Endothelial cell (in vitro differentiated cells): ENCODE measurements at places on chromosomes 2 and 18.
A peak's percentile ranks its signal among the peaks of the same experiment; 100 is the strongest.

DNA sequence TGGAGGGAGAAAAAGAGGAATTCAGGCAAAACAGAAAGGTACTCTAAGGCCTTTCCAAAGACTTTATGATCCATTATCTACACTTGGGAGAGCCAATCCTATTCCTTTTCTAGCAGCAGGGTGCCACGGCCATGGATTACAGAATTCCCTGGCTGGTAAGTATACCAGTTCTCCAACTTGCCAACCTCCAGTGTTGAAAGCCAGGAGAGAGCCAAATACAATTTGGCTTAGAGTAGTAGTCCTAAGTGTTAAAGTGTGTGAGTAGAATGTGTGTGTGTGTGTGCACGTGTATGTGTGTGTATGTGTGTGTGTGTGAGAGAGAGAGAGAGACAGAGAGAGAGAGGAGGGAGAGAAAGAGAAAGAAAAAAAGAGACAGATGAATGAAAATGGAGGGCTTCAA is 43.3 kb downstream of the WDPCP start:
- no peak for DNase-seq

GRCh38 chr2:73043929-73044832 is 27.3 kb downstream of the SFXN5 start:
- no peak for DNase-seq

GRCh38 chr18:44627280-44627679 is 53.4 kb upstream of the SETBP1 start:
- no peak for DNase-seq

DNA sequence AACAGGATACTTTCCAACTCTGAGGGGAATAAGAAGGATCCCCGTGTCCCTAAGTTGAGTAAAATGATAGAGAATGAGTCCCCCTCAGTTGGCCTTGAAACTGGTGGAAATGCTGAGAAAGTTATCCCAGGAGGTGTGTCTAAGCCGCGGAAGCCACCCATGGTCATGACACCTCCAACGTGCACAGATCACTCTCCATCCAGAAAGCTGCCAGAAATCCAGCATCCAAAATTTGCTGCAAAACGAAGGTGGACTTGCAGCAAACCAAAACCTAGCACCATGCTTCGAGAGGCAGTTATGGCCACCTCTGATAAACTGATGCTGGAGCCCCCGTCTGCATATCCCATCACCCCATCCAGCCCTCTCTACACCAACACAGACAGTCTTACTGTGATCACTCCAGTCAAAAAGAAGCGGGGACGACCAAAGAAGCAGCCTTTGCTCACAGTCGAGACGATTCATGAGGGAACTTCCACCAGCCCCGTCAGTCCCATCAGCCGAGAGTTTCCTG is 270.1 kb downstream of the SETBP1 start:
- no peak for DNase-seq

DNA sequence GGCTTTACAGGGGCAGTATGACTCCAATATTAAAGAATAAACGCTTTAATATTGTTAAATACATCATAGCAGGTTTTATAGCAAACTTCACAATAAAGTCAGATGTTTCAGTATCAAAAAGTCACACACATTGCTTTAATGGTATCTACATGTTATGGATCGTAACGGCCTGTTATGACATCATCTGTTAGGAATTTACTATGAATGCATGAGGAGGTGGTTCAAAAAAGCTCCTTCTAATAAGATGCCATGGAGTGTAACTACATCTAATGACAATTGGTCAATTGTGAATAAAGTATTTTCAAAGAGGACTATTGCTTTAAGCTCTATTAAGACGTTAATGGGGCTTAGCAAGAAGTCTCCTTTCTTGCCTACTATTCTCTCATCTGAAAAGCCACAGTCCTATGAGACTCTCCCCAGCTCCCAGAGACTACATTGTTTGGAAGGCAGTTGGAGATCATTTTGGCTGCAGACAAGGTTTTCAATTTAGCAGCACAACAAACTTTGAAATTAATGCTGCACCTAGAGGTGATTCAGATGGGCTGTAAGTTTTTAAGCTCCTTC is 300.7 kb upstream of the MEIS1 start:
- DNase-seq: no peak

DNA sequence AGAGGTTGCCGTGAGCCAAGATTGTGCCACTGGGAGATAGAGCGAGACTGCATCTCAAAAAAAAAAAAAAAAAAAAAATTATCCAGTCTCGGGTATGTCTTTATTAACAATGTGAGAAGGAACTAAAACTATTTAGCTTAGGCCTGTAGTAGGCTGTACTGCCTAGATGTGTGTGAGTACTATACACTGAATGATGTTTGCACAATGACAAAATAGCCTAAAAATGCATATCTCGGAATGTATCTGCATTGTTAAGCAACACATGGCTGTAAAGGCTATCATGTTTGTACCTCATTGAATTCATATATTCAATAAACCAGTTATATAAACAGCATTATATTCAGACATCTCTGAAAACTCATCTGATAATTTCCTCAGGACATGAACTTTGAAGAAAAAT is 191.2 kb upstream of the SESTD1 start:
- no peak for DNase-seq

DNA sequence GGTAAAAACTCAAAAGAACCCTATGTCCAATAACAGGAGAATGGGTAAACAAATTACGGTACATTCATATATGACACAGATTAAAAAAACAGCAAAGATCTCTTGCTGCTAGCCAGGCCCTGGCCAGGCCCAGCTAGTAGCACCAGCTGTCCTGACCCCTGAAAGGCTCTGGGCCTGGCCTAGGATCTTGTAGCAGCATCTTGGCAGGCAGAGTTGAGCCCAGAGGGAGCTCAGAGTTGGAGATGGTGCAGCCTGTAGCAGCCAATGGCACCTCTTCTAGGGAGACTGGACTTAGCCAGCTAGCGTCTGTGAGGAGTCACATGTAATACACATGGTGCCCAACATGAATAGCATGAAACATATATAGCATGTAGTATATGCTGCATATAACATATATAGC is 69.1 kb downstream of the HS6ST1 start:
- DNase-seq: no peak

DNA sequence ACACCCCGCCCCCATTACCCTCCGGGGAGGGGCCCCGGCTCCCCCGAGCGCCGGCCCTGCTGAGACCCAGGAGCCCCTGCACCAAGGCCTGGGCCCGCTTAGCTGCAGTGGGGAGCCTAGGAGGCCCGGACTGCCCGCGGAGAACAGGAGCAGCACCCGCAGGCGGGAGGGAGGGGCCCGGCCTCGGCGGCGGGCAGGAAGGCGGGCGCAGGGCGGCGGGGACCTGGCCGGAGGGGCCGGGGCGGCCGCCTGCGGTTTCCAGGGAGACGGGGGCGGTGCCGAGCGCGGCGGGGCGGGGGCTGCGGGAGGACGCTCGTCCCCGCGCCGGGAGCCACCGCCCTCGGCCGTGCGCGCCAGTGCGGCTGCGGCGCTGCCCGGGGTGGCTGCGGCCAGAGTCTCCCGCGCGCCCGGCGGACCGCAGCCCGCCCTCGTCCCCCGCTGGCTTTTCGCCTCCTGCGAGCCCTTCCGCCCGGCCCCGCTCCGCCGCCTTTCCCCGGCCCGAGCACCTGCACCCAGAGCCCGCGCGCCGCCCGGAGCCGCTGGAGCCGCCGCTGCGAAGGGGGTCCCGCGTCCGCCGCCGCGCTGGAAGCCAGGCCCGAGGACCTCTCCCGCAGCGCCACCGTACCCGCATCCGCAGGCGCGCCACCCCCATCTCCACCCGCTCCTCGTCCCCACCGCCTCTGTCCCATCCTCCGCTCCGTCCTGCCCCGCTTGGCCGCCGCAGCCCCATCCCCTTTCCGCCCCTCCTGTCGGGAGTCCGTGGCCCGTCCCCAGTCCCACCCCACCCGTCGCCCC is 17.2 kb downstream of the GPC1 start:
- peak; percentile 54 for DNase-seq

- no peak for DNase-seq
Observed at GRCh38 chr2:100941646-100942240, 60.3 kb upstream of the RPL31 start.

DNA sequence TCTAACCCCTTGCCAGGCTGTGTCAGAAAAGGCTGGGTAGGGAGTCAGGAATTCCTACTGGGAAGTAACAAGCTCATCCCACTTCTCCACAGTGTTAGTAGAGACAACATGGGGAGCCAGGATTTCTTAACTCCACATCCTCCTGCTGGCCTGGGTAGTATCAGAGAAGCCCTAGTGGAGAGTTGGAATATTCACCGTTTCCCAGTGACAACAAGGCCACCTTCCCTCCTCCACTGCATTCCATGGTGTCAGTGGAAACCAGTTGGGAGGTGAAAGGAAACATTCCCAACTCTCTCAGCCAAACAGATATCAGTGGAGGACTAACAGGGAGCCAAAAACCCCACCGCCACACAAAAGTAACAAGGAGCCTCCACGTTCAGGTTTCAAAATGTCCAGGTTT is 41.2 kb downstream of the SRD5A2 start:
- DNase-seq: no peak

GRCh38 chr2:63124218-63124617 is 73.6 kb downstream of the OTX1 start:
- DNase-seq: no peak

DNA sequence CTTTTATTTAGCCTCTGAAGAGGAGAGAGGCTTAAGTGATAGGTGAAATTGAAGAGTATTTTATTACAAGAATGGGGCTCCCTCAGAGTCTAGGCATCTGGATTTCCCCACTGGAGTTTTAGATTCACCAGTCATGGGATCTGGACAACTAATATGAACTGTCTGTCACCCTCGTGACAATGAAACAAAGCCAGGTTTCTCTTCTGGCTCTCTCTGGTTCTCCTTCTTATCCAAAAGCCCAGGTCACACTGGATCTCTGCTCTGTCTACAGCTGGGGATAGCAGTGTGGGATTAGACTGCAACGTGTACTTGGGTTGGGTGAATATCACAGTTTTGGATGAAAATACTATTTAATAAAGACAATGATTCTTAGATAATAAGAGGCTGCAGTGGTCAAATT is 31.2 kb downstream of the LHCGR start:
- DNase-seq: no peak

GRCh38 chr2:60094450-60094929 is 459.0 kb downstream of the BCL11A start:
- DNase-seq: no peak

DNA sequence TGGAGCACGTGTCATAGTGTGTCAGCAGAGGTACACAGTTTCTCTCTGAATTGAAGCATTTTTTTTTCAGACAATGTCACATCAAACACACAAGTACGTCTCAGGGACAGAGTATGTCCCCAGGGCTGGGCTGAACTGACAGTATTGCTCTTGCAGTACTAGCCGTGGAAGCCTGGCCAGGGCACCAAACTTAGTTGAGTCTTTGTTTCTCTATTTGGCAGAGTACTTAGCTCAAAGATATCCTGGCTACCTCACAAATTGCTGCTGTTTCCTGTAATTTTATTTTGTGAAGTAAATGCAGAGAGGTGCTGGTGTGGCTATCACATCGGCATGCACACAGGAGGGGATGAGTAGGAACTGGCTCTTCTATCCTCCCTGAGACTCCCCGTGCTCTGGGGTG is 691.6 kb upstream of the HS6ST1 start:
- DNase-seq: no peak

DNA sequence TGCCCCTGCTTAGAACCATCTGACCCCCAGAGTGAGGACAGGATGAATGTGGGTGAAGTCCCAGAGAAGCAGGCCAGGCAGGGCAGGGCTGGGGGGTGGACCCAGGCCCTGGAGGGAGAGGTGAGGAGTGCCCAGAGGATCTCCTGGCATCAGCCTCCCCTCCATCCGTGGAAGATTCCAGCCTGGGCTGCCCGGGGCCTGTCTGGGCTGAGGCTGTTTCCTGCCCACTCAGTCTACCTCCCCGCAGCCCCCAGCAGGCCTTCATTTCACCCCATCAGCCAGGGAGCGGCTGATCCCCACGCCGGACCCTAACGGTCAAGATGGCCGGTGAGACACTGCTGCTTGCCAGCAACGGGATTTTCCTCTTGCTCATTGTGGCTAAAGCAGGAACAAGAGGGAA is 35.3 kb upstream of the OTOF start:
- DNase-seq: no peak

DNA sequence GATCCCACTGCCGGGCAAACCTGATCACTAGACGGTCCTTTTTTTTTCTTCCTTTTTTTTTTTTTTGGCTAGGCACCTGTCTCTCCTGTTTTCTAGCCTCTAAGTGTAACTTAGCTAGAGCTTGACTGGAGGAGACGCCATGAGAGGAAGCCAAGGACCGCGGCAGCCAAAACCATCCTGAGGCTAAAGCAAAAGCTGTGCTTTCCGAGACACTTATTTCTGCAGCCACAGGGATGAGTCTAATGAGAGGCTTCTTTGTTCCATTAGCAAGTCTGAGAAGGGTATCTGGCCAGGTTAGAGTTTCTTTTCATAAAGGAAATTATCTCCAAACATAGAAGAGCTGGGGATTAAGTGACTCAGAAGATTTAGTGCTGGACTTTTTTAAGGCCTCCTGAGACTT is 7.3 kb upstream of the CXCR4 start:
- no peak for DNase-seq

- DNase-seq: no peak
Observed at GRCh38 chr2:126748929-126749518, 93.1 kb downstream of the GYPC start.

- DNase-seq: no peak
Observed at GRCh38 chr2:196372811-196373664, 201.7 kb upstream of the STK17B start.

DNA sequence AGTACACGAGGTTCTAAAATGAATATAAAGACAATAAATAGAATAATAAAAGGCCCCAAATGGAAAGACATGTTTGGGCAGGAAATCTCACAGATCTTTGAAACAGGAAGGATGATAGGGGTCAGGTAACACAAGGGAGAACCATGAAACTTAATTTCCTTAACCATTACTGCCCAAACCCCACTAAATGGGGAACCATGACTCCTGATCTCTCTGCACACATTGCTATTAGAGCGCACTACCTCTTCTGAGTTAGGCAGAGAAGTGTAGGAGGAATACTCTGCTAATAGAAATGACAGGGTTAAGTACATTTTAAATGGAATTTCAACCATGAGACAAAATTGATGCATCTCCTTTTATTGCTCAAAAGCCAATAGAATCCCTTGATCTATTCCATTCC is 213.7 kb upstream of the SETBP1 start:
- no peak for DNase-seq

DNA sequence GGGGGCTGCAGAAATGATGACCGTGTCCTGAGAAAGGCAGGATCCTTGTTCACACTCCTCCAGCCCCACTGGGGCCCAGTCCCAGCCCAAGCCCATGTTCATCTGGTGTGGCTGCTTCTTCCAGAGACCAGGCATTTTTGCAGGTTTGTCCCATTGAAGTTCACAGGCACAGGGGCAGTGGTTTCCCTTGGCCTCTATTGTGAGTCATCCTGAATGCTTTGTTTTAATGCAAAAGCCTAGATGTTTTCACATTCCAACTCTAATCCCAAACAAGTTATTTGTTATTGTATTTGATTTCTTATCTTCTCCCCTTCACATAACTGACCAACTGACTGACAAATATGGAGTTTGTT is 426.4 kb upstream of the ID2 start:
- DNase-seq: no peak

GRCh38 chr18:44629406-44629805 is 51.3 kb upstream of the SETBP1 start:
- no peak for DNase-seq
